ENCODE measurements at places on chromosomes 1 and 21.

DNA sequence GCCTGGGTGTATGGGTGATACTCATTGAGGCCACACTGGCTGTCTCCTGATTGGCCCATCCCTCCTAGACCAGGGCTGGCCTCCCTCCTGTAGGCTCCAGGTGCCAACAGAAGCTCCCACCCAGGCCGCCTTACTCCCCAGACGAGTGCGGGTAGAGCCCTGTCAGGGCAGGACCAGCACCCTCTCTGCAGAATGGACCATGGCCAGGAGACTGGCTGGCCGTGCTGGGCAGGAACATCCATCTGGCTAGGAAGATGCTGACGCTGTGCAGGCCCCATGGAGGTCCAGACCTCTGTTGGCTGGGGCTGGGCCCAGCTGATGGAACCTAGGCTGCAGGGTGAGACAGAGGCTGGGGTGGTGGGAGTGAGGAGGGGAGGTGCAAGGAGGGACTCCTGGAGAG lies 25.0 kb upstream of the EPB41 start:
- H3K27ac ChIP-seq = no peak overlapping the region
- H3K4me1 ChIP-seq = peaks cover 26% of the 10 kb centered on the region
- no peak for DNase-seq
- H3K4me3 ChIP-seq = no peak overlapping the region
- H3K27me3 ChIP-seq = no peaks in the 10 kb centered on the region

- no peaks in the 10 kb centered on the region for H3K27me3 ChIP-seq
- peaks cover 7% of the 10 kb centered on the region for H3K36me3 ChIP-seq
- peak overlapping the region; percentile 69 for H3K27ac ChIP-seq
These were observed 1.3 kb upstream of the H3-3A start for GRCh38 chr1:226061068-226061840.

GRCh38 chr1:220990427-220991339 lies 111.4 kb downstream of the HLX start:
- H3K27ac ChIP-seq = no peak overlapping the region
- no peak for DNase-seq
- no peak overlapping the region for H3K4me3 ChIP-seq
- no peaks in the 10 kb centered on the region for H3K4me1 ChIP-seq

DNA sequence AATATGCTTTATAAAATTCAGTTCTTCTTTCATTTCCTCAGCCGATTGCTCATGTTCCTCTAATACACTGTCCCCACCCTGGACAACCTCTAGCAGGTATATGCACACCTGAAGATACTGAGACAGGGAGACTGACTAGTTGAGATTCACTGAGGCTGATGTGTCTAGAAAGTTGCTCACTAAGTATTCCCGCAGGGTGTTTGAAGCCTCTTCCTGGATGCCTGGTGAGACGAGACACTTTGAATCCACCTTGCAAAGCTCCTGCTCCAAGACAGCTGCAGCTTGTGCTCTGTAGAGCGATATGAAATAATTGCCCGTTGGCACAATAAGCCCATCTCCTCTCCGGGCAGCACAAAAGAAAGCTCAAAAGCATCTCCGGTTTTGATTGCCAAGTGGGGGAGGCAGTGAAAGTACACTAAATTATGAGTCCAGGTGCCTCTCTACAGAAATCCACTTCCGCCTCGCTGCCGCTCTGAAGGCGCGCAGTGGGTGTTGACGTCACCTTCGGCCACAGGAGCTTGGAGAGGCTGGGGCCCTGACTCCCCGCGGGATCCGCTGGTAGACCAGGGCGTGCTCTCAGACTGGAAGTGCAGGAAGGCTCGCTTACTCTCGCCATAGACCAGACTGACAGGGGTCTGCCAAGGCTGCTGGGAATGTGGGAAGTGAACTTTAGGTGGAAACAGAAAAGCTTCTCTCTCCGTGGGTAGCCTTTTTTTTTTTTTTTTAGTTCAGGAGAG lies 46.3 kb downstream of the GPA33 start:
- peak; percentile 97 for DNase-seq
- peaks cover 15% of the 10 kb centered on the region for H3K4me1 ChIP-seq
- H3K27me3 ChIP-seq = peaks cover 9% of the 10 kb centered on the region
- H3K27ac ChIP-seq = peak overlapping the region; percentile 39
- H3K36me3 ChIP-seq = no peaks in the 10 kb centered on the region

DNA sequence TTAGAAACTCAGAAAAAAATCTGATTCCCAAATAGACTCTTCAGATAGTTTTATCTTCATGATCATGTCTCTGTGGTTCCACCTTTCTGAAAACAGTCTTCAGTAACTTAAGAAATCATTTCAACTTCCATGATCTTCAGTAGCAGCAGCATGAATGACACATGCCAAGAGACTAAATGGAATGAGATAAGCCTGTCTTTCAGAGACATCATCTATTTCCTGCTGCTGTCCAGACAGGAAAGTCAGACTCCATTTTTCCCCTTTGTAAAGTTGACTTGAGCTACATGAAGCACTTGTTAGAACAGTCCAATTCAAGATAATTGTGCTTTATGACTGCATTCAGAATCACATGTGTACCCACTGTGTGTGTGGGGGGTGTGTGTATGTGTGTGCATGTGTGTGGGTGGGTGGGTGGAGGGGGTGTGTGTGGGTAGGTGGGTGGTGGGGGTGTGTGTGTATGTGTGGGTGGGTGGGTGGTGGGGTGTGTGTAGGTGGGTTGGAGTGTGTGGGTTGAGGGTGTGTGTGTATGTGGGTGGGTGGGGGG lies 58.8 kb downstream of the CLIC4 start:
- no peaks in the 10 kb centered on the region for H3K4me1 ChIP-seq
- no peak for DNase-seq
- H3K36me3 ChIP-seq = no peaks in the 10 kb centered on the region
- H3K27me3 ChIP-seq = no peaks in the 10 kb centered on the region
- no peak overlapping the region for H3K27ac ChIP-seq
- no peak overlapping the region for H3K4me3 ChIP-seq

GRCh38 chr1:13728091-13728715 lies 28.2 kb downstream of the PRDM2 start:
- H3K27me3 ChIP-seq = no peaks in the 10 kb centered on the region
- no peak overlapping the region for H3K4me3 ChIP-seq
- H3K27ac ChIP-seq = no peak overlapping the region
- peaks cover 20% of the 10 kb centered on the region for H3K4me1 ChIP-seq

DNA sequence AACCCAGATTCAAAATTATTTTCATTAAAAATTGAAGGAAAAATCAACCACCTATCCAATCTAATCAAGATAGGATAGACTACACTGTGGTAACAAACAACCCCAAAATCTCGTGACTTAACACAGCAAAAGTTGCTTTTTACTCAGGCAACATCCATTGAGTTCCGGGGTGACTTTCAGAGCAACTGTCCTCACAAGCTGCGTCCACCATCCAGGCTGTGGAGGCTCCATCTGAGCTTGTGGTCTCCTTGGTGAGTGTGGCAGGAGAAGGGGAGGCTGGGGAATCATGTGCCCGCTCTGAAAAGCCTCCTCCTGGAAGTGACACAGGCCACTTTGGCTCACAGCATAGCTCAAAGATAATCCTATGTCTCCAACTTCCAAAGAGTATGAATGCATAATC lies 52.4 kb downstream of the CD2 start:
- no peak for DNase-seq
- peaks cover 14% of the 10 kb centered on the region for H3K4me1 ChIP-seq
- H3K4me3 ChIP-seq = no peak overlapping the region
- H3K36me3 ChIP-seq = no peaks in the 10 kb centered on the region
- no peaks in the 10 kb centered on the region for H3K27me3 ChIP-seq

DNA sequence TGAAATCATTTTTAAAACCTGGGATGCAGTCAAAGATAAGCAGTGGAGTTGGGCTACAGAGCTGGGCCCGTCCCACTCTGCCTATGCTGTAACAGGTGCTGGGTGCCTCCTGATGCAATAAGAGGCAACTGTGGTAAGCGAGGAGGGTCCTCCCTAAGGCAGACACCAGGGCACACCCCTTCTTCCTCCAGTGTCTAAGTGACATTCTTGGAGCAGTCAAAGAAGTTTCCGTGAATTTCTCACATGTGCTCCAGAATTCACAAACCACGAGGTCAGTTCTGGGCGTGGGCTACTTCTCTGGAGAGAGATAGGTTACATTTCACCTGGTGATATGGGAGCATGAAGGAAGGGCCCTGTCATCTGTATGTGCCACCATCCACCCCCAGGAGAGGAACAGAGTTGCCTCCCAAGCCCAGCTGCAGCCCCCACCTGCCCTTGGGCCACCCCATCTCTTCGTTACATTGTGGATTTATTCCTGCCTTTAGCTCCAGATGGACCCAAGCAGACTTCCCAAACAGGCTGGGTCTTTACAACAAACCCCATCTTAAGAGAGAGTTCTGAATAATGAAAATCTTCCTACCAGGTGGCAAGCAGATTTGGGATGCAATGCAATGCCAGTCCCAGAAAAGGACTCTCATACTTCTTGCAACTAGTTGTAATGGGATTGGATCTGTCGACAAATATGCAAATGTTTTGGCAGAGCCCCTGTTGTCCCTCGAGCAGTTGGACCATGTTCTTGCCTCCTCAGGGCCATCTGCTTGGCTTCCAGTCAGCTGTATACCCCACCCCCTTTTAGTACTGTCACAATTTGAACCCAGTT lies 82.5 kb upstream of the CNTN2 start:
- H3K27ac ChIP-seq = no peak overlapping the region
- DNase-seq = no peak
- H3K4me3 ChIP-seq = no peak overlapping the region
- H3K4me1 ChIP-seq = no peaks in the 10 kb centered on the region
- peaks cover 8% of the 10 kb centered on the region for H3K27me3 ChIP-seq

- H3K36me3 ChIP-seq = no peaks in the 10 kb centered on the region
- no peak overlapping the region for H3K4me3 ChIP-seq
- DNase-seq = no peak
These were observed 79.7 kb downstream of the PLPPR5 start for GRCh38 chr1:98924977-98925376.

DNA sequence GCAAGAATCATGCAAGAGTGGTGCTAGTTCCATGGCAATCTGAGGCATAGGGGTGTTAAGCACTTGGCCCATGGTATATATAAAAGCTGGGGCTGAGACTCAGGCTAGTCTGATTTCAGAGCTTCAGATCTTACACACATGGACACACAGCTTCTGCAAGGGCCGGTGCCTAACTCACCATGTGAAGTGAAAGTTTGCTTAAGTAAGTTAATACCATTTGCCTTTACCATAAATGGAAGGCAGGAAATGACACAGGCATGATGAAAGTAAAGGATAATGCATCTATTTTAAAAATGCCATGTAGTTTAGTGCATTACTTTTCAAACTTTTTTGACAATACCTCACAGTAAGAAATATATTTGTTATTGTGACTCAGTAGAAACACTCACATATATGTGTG lies 122.6 kb downstream of the KCNJ6 start:
- H3K27ac ChIP-seq = no peak overlapping the region
- no peak overlapping the region for H3K4me3 ChIP-seq
- H3K36me3 ChIP-seq = no peaks in the 10 kb centered on the region

- H3K4me1 ChIP-seq = no peaks in the 10 kb centered on the region
- no peak overlapping the region for H3K27ac ChIP-seq
- no peak for DNase-seq
- H3K36me3 ChIP-seq = no peaks in the 10 kb centered on the region
- no peaks in the 10 kb centered on the region for H3K27me3 ChIP-seq
- H3K4me3 ChIP-seq = no peak overlapping the region
These were observed 135.7 kb upstream of the PROX1 start for GRCh38 chr1:213852107-213852506.
